ENCODE measurements at places on chromosomes 13 and 19. TPM values are rescaled to one million over a fixed set of nuclear protein-coding genes. Genes with fewer than 3 reads are reported as not detected.

CFAP97D2 gene
- not detected for total RNA-seq

FUT1 gene
- 6.0 TPM for total RNA-seq

LILRB1 gene
- total RNA-seq, result 0.75 TPM

TTC9B gene
- total RNA-seq, result not detected

ACER1 gene
- 1.1 TPM for total RNA-seq

C2CD4C gene
- 0.56 TPM for total RNA-seq

PEG3 gene
- 0.57 TPM for total RNA-seq

CEACAM8 gene
- not detected for total RNA-seq

ETV2 gene
- not detected for total RNA-seq

BEST2 gene
- not detected for total RNA-seq

CEACAM5 gene
- 374 TPM for total RNA-seq

TUBA3C gene
- total RNA-seq, result not detected

KLK14 gene
- total RNA-seq, result not detected

Measured in esophagus squamous epithelium (tissue), 5 donors.